Stomach (tissue), 19 donors: ENCODE measurements at places on chromosomes 16 and 17. TPM values are rescaled to one million over a fixed set of nuclear protein-coding genes. Genes with fewer than 3 reads are reported as not detected.
A peak's percentile ranks its signal among the peaks of the same experiment; 100 is the strongest.

Gene CCL15
- polyA plus RNA-seq = not detected

DNA sequence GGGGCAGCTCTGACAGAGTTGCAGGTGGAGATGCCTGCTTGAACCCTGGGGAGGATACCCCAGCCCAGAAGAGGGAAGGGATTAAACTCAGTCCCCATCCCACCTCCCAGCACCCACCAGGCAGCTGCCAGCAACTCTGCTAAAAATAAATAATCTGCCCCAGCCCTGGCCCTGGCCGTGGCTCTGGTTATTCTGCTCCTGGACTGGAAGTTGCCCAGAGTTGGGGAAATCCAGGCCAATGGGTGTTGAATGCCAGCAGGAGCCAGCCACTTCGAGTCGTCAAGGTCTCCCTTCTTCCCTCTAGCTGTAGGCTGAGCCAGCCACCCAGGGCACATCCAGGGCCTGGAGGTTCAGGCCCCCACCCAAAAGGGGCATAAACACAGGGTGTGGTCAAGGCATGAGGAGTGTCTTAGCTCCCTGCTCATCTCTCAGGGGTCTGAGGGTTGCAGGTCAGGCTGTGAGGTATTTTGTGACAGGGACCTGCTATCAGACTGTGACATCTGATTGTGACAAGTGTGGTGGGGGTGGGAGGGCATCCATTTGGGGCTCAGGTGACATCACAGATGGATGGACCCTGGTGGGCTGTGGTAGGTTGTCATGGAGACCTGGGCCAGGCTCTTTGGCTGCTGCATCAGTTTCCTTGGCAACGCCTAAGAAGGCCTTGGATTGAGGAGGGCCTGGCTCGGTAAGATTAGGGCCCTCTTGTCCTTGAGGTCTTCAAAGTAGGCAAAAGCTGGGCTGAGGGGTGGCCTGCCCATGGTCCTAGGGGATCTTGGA, 1.0 kb upstream of the RRAD start:
- no peaks in the 10 kb centered on the region for H3K27me3 ChIP-seq
- H3K36me3 ChIP-seq = peaks cover 3% of the 10 kb centered on the region
- H3K4me1 ChIP-seq = peaks cover 13% of the 10 kb centered on the region

Gene LRRC75A
- polyA plus RNA-seq = 3.4 TPM

- H3K27me3 ChIP-seq = no peaks in the 10 kb centered on the region
- no peak for DNase-seq
- H3K36me3 ChIP-seq = no peaks in the 10 kb centered on the region
- H3K4me3 ChIP-seq = no peak overlapping the region
Observed at GRCh38 chr17:57600074-57600473, 145.0 kb downstream of the CCDC182 start.

- H3K4me3 ChIP-seq = peak within 1 kb of the TSS; percentile 76
- peak within 1 kb of the TSS; percentile 83 for H3K27ac ChIP-seq
- H3K4me1 ChIP-seq = peaks cover 88% of the 10 kb centered on the region
Observed at GRCh38 chr16:70685938-70686375, at the start of gene MTSS2. Gene MTSS2 (minus strand): TSS chr16:70686053. CDS start chr16:70685791, 262 bp downstream.

DNA sequence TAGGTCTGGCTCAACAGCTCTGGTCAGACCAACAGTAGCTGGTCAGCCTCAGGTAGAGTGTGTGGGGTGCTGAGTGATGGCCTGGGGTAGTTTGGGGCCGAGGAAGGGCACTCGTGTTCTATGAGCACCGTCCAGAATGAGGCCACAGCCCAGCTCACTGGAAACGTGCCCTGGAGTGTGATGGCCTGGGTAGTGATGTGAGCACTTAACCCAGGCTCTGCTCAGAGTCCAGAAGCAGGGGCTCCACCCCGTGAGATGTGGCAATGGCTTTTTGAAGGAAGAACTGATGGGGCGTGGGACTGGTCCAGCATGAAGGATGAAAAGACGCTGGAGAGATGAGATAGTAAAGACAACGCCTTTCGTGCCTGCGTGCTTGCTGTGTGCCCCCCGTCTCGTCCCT, 35.3 kb downstream of the NTN1 start:
- no peaks in the 10 kb centered on the region for H3K27me3 ChIP-seq
- no peak for DNase-seq
- no peak overlapping the region for H3K4me3 ChIP-seq
- no peaks in the 10 kb centered on the region for H3K36me3 ChIP-seq
- H3K27ac ChIP-seq = no peak overlapping the region

Gene KRT20
- 4.4 TPM for polyA plus RNA-seq

DNA sequence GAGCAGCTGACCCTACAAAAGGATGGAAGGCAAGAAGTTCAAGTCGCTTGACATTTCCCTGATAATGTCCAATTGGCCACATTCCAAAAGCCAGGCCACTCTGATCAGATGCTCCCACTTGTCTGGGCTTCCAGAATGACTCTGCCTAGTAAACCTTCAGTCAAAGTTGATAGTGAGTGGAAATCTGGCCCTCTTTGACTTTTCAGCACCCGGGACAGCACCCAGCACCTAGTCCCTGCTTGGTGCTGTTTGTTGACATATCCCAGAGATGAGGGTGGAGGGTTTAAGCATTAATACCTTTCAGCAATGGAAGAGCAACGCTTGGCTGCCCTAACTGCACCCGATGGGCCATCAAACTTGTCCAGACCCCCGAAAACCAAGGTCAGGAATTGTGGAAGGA, 131.3 kb downstream of the AIPL1 start:
- no peak for DNase-seq
- no peaks in the 10 kb centered on the region for H3K36me3 ChIP-seq
- no peaks in the 10 kb centered on the region for H3K27me3 ChIP-seq
- H3K27ac ChIP-seq = no peak overlapping the region
- no peak overlapping the region for H3K4me3 ChIP-seq

Gene NUPR1
- polyA plus RNA-seq = 126 TPM

- no peak overlapping the region for H3K4me3 ChIP-seq
- no peak for DNase-seq
- H3K27ac ChIP-seq = no peak overlapping the region
- H3K27me3 ChIP-seq = peaks cover 32% of the 10 kb centered on the region
Observed at GRCh38 chr17:9768381-9768934, 22.9 kb downstream of the DHRS7C start.

GRCh38 chr16:87416826-87417527, 24.8 kb downstream of the MAP1LC3B start:
- DNase-seq = peak; percentile 69
- peaks cover 99% of the 10 kb centered on the region for H3K36me3 ChIP-seq
- peaks cover 11% of the 10 kb centered on the region for H3K4me1 ChIP-seq
- H3K27ac ChIP-seq = no peak overlapping the region

GRCh38 chr16:10770907-10771306, 27.3 kb downstream of the NUBP1 start:
- H3K4me1 ChIP-seq = no peaks in the 10 kb centered on the region
- H3K4me3 ChIP-seq = no peak overlapping the region
- no peaks in the 10 kb centered on the region for H3K27me3 ChIP-seq
- H3K27ac ChIP-seq = no peak overlapping the region
- no peak for DNase-seq

DNA sequence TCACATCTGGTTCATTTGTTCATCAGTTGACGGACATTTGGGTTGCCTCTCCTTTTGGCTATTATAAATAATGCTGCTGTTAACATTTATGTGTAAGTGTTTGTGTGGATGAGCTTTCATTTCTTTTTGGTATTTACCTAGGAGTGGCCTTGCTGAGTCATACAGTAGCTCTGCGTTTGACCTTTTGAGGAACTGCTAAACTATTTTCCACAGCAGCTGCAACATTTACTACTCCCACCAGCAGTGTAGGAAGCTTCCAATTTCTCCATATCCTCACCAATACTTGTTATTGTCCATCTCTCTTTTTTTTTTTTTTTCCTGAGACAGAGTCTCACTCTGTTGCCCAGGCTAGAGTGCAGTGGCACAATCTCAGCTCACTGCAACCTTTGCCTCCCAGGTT, 20.7 kb upstream of the PLCG2 start:
- no peak overlapping the region for H3K4me3 ChIP-seq
- H3K27me3 ChIP-seq = no peaks in the 10 kb centered on the region
- peak; percentile 53 for DNase-seq
- H3K36me3 ChIP-seq = no peaks in the 10 kb centered on the region

- H3K4me3 ChIP-seq = no peak overlapping the region
- no peaks in the 10 kb centered on the region for H3K27me3 ChIP-seq
Observed at GRCh38 chr17:72940496-72940895, 152.0 kb downstream of the SLC39A11 start.

- peaks cover 19% of the 10 kb centered on the region for H3K27me3 ChIP-seq
- H3K27ac ChIP-seq = no peak overlapping the region
- H3K4me1 ChIP-seq = no peaks in the 10 kb centered on the region
- peak; percentile 55 for DNase-seq
- H3K36me3 ChIP-seq = no peaks in the 10 kb centered on the region
Observed at GRCh38 chr17:34110315-34110714, 144.8 kb upstream of the CCL2 start.

DNA sequence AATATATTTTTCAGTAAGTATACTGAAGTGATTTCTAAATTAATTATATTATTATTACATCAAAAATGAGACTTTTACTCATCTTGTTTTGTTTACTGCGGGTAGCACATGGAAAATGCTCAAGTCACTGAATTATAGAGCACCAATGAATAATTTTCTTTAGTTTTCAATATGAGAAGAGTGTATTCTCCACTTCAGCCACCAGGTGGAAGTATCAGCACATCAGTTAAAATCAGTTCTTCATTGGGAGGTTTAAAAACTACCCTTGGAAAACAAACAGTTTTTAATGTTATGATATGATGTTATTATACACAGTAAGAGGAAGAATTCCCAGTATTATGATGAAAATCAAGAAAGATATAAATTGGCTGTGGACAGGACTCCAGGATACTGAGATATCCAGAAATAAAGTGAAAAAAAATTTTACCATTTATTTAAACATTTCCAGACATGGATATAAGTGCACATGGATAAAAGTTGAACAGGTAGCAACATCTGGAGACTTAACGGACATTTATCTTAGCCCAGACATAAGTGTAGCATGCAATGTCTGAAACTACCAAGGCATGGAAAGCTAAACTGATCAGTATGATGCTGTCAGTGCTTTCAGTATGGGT, 467.3 kb downstream of the KCNJ2 start:
- H3K27ac ChIP-seq = no peak overlapping the region
- H3K27me3 ChIP-seq = no peaks in the 10 kb centered on the region
- H3K4me3 ChIP-seq = no peak overlapping the region
- peak; percentile 74 for DNase-seq
- no peaks in the 10 kb centered on the region for H3K36me3 ChIP-seq

GRCh38 chr16:51374346-51374745, 223.3 kb upstream of the SALL1 start:
- H3K36me3 ChIP-seq = no peaks in the 10 kb centered on the region
- no peaks in the 10 kb centered on the region for H3K4me1 ChIP-seq
- no peak overlapping the region for H3K27ac ChIP-seq
- no peak for DNase-seq
- H3K4me3 ChIP-seq = no peak overlapping the region

Gene CES3
- polyA plus RNA-seq = not detected

Gene NPIPA1
- polyA plus RNA-seq = 114 TPM

GRCh38 chr16:53913099-53913870, 209.3 kb downstream of the FTO start:
- no peak overlapping the region for H3K27ac ChIP-seq
- H3K4me1 ChIP-seq = peaks cover 13% of the 10 kb centered on the region
- no peak for DNase-seq
- H3K36me3 ChIP-seq = no peaks in the 10 kb centered on the region

- no peak overlapping the region for H3K27ac ChIP-seq
- no peak overlapping the region for H3K4me3 ChIP-seq
- no peaks in the 10 kb centered on the region for H3K27me3 ChIP-seq
Observed at GRCh38 chr16:64545768-64546167, 576.1 kb downstream of the CDH11 start.

DNA sequence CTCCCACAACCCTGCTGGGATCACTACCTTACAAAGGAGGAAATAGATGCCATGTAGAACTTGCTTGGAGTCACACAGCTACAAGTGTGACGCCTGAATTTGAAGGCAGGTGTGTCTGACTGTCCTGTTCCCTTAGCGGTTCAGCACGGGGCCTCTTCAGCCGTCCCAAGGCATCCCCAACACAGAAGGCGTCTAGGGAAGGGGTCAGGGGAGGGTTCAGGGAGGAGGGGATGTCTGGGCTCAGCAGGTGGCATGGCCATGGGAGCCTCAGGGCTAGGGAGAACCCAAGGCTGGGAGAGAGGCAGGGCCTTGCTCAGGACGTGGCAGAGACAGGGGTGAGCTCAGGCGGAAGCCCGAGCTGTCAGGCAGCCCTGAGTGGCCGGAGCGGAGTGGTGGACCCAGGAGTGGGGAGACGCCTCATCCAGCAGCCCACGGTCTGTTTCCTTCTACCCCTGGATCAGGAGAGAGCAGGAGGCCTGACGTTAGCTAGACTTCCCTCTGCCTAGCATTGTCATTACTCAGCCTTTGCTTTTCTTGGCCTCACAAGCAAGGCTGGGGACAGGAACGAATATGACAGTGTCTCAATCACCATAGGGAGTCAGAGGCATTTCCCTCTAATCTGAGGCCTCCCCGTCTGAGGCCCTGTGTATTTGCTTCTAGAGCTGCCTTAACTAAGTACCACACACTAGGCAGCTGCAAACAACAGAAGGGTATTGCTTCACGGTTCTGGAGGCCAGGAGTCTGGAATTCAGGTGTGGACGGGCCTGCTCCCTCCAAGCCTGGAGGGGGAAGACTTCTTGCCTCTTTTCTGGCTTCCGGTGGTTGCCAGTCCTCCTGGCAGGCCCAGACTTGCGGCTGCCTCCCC, 31.3 kb upstream of the ANKRD40CL start:
- no peak for DNase-seq
- H3K4me1 ChIP-seq = no peaks in the 10 kb centered on the region
- no peak overlapping the region for H3K27ac ChIP-seq

GRCh38 chr16:53014287-53014686, 38.4 kb downstream of the CHD9NB start:
- no peaks in the 10 kb centered on the region for H3K4me1 ChIP-seq
- no peaks in the 10 kb centered on the region for H3K27me3 ChIP-seq
- DNase-seq = no peak

Gene TMEM132E
- 0.05 TPM for polyA plus RNA-seq

GRCh38 chr16:84844049-84844350, 24.2 kb downstream of the CRISPLD2 start:
- no peaks in the 10 kb centered on the region for H3K27me3 ChIP-seq
- H3K27ac ChIP-seq = peak overlapping the region; percentile 14
- H3K36me3 ChIP-seq = peaks cover 69% of the 10 kb centered on the region
- H3K4me3 ChIP-seq = no peak overlapping the region
- H3K4me1 ChIP-seq = peaks cover 29% of the 10 kb centered on the region

DNA sequence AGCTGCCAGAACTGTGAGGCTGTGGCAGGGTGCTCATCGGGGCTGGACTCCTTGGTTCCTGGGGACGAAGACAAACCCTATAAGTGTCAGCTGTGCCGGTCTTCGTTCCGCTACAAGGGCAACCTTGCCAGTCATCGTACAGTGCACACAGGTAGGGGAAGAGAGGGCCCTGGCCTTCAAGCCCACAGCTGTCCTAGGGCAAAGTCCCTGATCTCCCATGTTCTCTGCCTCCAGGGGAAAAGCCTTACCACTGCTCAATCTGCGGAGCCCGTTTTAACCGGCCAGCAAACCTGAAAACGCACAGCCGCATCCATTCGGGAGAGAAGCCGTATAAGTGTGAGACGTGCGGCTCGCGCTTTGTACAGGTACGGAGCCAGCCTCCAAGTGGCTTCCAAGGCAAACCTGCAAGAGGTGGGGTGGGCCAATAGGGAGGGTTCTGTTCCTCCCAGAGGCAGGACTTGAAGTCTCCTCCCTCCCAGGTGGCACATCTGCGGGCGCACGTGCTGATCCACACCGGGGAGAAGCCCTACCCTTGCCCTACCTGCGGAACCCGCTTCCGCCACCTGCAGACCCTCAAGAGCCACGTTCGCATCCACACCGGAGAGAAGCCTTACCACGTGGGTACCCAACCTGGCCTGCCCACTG, 3.7 kb downstream of the BCL6B start:
- H3K36me3 ChIP-seq = no peaks in the 10 kb centered on the region
- no peak overlapping the region for H3K4me3 ChIP-seq
- peaks cover 3% of the 10 kb centered on the region for H3K27me3 ChIP-seq
- peaks cover 20% of the 10 kb centered on the region for H3K4me1 ChIP-seq
- H3K27ac ChIP-seq = no peak overlapping the region
- DNase-seq = no peak

Gene FN3K
- 16.4 TPM for polyA plus RNA-seq
